Camera-type eye (tissue), 1 donor: ENCODE measurements at places on chromosomes 16 and 17. TPM values are rescaled to one million over a fixed set of nuclear protein-coding genes. Genes with fewer than 3 reads are reported as not detected.

Gene MPV17L
- 12.5 TPM for total RNA-seq

Gene SLC13A2
- 1.3 TPM for total RNA-seq

Gene BLTP2
- 100 TPM for total RNA-seq

Gene SHISA9
- total RNA-seq: 2.7 TPM

Gene DNAH3
- not detected for total RNA-seq

Gene MPP2
- total RNA-seq: 24.1 TPM

Gene ZNF624
- total RNA-seq: 25.9 TPM

Gene VPS35
- 173 TPM for total RNA-seq
